ENCODE measurements at places on chromosomes 2 and 18.

DNA sequence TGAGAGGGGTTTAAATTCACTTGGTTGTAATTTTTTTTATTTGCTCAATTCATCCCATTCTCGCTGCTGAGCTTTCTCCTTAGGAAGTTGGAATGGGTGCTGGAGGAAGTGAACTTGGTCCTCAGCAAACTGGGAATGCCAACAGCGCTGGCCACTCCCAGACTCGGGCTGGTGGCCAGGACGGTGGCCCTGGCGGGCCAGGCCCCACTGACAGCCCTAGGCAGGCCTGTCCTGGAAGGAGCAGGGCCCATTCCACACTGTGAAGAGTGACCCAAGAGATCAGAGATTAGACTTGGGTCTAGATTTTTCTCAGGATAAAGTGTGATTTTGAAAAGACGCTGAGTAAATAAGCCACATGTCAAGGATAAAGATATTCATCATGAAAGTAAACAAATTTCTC, 132.7 kb downstream of the HDAC4 start:
- peak; percentile 83 for DNase-seq

- DNase-seq = no peak
Observed at GRCh38 chr2:231218366-231218765, 19.9 kb downstream of the ARMC9 start.

- no peak for DNase-seq
Observed at GRCh38 chr18:12652861-12653401, 5.0 kb downstream of the SPIRE1 start.

- peak; percentile 28 for DNase-seq
Observed at GRCh38 chr2:189751080-189751658, 11.4 kb downstream of the OSGEPL1 start.

DNA sequence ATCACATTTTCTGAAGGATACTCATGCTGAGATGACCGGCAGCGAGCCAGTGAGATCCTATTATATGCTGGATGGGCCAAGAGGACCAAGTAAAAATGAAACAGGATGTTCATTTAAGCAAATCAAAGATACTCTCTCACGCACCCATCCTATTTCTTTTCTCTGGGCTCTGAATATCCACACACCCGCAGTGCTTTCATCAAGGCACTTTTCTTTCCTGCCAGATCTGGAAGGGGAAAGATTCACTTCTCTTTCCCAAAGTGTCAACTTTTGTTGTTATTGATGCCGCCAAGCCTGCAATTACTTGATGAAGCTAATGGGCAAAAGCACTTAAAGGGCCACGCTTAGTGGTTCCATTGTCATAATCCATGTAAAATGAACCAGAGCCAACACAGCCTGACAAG, 191.9 kb upstream of the CHAC2 start:
- no peak for DNase-seq
